AG09309 (cell line): ENCODE measurements at places on chromosomes 13 and 19.
A peak's percentile ranks its signal among the peaks of the same experiment; 100 is the strongest.

GRCh38 chr13:32723987-32724386 lies 137.7 kb downstream of the PDS5B start:
- no peak for DNase-seq

- peak; percentile 17 for DNase-seq
These were observed 146.9 kb upstream of the UFM1 start for GRCh38 chr13:38202740-38203139.

DNA sequence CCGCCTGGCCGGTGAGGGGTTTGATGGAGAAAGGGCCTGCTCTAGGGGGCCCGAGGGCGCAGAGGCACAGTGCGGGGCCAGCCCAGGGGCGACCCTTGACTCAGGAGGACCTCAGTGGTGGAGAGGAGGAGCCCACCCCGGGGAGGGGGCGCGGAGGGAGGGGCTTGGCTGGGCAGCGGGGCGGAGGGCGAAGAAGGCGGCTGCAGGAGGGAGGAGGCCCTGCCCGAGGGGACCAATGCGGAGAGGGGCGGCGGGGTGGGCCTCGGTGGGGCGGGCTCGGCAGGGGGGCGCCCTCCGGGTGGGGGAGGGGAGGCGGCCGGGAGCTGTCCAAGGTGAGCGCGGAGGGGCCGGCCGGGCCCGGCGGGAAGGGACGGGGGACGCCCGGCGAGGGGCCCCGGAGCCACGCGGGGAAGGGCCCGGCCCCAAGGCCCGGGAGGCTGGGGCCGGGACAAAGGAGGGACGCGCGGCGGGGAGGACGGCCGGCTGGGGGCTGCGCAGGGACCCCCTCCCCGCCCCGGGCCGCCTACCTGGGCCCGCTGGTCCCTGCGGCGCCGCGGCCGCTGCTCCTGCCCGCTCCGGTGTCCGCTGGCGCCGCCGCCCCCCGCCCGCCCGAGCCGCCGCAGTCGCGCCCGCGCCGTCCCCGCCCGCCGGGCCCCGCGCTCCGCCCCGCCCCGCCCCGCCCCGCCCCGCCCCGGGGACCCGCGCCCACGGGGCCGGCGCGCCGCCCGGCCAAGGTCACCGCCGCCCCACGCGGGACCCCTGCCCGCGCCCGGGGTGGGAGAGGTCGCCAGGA lies at the start of gene DIRAS1:
TSS of gene DIRAS1 (minus strand) at position 596 of the 793 bp plus-strand sequence. CDS start 3,566 bp downstream, outside the sequence.
- no peak for DNase-seq

DNA sequence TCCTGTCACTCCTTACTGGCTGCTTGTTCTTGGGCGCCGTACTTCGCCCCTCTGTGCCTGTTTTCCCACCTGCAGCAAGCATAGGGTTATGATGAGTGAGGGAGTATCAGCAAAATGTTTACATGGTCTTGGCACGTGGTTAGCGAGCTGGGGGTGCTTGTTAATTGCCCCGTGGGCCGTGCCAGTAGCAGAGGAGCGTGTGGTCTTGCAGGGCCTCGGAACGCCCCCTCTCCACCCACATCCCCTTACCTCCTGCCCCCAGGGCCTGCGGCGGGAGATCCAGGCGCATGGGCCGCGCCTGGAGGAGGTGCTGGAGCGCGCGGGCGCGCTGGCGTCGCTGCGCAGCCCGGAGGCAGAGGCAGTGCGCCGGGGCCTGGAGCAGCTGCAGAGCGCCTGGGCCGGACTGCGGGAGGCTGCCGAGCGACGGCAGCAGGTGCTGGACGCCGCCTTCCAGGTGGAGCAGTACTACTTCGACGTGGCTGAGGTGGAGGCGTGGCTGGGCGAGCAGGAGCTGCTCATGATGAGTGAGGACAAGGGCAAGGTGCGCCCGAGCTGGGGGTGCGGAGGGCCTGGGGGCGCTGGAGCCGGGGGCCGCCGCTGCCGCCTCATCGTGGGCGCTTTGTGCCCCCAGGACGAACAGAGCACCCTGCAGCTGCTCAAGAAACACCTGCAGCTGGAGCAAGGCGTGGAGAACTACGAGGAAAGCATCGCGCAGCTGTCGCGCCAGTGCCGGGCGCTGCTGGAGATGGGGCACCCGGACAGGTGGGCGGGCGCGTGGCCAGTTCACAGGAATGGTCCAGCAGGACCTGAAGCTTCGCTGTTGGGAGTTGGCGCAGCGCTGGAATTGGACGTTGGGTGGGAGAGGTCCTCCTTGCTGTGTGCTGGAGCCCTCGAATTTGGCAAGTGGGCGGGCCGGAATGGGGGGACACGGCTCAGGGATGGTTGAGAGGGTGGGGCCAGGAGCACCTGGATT lies 22.5 kb upstream of the SHKBP1 start:
- no peak for DNase-seq

DNA sequence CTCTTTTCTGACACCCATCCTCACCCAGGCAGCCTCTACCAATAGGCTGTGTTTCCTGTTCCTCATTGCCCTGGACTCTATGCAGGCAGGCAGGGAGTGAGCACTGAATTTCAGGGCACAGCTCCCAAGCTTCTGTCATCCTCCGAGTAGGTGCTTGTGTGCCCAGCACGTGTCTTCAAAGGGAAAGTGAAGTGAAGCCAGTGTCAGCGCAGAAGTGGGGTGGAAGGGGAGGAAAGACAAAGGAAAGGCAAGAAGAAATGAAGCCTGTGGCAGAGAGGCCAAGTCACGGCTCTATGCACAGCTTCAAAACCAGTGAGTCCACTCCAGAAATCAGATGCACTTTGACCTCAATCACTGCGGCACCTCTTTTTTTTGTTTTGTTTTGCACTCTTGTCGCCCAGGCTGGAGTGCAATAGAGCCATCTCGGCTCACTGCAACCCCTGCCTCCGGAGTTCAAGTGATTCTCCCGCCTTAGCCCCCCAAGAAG lies 16.9 kb downstream of the CEBPA start:
- DNase-seq, result no peak

DNA sequence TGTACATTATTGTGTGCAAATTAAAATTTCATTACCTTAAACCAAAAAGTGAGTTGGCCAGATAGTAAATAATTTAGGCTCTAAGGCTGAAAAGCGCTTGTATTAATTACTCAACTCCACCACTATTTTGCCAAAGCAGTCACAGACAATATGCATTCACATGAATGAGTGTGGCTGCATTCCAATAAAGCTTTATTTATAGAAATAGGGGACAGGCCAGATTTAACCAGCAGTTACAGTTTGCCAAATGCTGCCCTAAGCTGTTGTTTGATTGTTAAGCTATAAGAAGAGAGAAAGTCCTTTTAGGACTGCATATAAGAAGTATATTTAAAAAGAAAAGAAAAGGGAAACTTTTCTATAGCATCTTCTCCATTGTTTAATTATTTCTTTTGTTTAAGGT lies 342.6 kb downstream of the ITGBL1 start:
- no peak for DNase-seq

- no peak for DNase-seq
These were observed 27.2 kb upstream of the FBL start for GRCh38 chr19:39873385-39873784.

DNA sequence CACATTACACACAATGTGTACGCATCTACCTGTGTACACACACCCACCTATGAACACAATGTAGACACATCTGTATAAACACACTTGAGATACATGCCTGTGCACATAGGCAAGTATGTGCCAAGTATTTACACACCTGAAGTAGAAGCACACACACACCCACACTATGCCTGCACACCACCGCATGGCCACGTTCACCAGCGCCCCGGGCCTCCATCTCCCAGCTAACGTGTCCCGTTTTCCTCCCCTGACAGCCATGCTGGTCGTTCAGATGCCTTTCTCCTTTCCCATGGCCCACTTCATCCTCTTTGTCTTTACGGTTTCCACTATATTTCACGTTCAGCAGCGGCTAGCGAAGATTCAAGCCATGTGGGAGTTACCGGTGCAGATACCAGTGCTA lies 6.9 kb downstream of the FUT2 start:
- no peak for DNase-seq
